ENCODE measurements at places on chromosomes 5 and 9.

DNA sequence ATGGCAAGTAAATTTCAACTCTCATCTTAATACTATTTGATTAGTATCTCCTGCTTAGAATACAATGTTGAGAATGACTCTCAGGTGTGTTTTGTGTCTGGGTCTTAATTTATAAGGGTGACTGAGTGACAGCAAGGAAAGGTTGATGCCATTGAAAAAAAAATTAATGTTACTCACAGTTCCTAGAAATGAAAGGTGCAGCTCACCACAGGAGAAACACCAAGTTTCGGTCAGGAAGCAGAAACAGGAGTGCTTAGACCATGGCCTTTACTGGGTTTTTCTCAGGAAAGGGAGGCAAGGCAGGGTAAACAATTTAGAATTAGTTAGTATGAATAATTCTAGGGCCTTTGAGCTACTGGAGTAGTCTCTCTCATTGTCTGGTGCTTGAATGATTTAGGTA is 159.2 kb upstream of the C9orf72 start:
- no peak for DNase-seq

DNA sequence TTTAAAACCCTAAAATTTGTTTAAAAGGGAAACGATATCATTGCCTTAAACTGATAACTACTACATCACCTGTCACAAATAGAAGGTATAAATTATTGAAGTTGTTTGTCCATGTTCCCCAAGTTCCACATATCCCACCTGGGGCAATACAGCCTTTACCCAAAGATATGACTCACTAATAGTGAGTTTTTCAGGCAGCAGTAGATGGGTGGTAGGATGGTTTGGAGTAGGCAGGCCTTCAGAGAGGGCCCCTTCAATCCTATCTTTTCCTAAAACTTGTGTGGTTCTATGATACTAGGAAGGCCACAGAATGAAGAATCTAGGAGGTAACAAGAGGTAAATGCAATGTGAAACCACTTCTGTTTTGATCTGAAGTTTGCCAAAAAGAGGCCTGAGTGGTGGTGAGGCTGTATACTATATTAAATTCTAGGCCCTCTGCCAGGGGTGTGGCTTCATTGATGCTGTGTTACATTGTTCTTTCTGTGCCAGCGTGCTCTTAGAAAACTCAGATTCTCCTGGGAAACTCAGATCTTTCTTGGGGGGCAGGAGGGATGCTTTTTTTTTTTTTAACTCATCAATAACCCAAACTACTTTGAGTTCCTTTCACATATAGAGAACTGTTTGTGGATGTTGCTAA is 7.2 kb downstream of the CYSTM1 start:
- DNase-seq, result no peak

DNA sequence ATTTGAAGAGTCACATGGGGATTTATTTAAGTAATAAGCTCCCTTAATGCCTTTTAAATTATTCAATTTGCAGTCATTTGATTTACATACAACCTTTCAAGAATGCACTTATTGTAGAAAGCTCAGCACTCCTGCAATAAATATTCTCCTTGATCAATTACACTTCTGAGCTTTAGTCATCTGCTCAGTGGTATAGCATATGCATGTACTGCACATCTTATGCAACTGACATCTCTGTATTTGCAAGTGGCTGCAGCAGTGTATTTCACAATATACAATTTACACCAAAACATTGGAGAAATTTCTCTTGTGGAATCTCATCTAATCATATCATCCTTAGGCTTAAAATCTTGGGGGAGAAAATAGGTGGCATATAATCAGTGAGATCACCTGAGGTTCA is 325.7 kb downstream of the SLF1 start:
- no peak for DNase-seq

DNA sequence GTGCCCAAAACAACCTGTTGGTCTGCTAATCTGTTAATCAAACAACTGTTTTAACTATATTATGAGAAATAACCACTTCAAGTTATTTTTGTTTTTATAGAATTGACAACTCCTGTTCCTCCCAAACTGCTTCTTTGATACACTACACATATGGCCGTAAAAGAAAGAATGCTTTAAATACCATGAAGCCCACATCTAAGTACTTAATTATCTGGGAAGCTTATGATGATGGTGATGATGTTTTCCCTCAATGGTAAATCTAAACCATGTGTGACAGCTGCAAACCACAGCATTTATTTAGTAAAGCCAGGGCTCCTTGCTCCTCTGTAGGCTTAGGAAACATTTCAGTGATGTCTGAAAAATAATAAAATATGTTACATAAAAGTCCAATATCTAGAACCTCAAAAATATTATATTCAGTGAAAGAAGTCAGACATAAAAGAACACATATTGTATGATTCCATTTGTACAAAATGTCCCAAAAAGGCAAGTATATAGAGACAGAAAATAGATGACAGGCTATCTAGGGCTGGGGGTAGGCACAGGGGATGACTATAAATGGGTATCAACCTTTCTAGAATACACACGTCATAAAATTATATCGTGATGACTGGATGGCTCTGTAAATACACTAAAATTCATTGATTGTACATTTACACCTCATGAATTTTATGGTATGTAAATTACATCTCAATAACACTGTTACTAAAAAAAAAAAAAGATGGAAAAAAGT is 154.1 kb downstream of the EFNA5 start:
- no peak for DNase-seq

- no peak for DNase-seq
Measured at GRCh38 chr9:78248635-78249034, 12.8 kb downstream of the CEP78 start.

DNA sequence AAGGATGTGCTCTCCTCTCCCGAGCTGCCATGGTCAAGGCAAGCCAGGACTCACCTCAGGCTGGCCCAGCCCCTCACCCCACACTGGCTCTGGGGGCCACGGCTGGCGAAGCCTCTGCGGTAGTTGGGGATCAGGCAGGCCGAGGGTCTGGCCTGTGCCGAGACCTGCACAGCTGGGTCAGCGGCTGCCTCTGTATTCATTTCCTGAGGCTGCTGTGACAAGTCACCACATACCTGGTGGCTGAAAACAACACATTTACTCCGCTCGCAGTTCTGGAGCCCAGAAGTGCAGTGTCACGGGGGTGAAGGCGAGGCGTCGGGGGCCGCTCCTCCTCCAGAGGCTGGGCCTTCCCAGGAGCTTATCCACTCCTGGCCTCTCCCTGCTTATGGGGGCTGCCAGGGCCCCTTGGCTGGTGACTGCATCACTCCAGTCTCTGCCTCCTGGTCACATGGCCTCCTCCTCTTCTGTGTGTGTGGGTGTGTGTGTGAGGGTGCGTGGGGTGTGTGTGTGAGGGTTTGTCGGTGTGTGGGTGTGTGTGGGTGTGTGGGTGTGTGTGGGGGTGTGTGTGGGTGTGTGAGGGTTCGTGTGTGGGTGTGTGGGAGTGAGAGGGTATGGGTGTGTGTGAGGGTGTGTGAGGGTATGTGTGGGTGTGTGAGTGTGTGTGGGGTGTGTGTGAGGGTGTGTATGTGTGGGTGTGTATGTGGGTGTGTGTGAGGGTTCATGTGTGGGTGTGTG is 3.2 kb upstream of the SCGB3A1 start:
- DNase-seq, result no peak
